ENCODE measurements at places on chromosomes 1 and 21. TPM values are rescaled to one million over a fixed set of nuclear protein-coding genes. Genes with fewer than 3 reads are reported as not detected.

DNA sequence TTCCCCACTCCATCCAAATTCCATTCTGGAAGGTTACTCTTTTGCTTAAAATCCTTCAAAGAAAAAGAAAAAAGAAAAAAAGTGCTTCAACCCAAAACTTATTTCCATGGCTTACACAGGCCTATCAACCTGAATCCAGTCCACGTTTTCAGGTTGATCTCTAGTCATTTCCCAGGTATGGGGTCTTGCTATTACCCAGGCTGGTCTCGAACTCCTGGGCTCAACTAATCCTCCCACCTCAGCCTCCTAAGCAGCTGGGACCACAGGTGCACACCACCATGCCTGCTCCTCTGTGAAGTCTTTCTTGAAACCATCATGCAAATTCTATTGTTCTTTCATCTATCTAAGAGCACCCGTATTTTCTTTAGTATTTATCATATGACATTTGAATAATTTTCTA, 7.6 kb downstream of the RNF19B start:
- DNase-seq, result no peak

- DNase-seq, result no peak
These were observed 3.9 kb upstream of the FAM78B start for GRCh38 chr1:166170726-166171125.

DNA sequence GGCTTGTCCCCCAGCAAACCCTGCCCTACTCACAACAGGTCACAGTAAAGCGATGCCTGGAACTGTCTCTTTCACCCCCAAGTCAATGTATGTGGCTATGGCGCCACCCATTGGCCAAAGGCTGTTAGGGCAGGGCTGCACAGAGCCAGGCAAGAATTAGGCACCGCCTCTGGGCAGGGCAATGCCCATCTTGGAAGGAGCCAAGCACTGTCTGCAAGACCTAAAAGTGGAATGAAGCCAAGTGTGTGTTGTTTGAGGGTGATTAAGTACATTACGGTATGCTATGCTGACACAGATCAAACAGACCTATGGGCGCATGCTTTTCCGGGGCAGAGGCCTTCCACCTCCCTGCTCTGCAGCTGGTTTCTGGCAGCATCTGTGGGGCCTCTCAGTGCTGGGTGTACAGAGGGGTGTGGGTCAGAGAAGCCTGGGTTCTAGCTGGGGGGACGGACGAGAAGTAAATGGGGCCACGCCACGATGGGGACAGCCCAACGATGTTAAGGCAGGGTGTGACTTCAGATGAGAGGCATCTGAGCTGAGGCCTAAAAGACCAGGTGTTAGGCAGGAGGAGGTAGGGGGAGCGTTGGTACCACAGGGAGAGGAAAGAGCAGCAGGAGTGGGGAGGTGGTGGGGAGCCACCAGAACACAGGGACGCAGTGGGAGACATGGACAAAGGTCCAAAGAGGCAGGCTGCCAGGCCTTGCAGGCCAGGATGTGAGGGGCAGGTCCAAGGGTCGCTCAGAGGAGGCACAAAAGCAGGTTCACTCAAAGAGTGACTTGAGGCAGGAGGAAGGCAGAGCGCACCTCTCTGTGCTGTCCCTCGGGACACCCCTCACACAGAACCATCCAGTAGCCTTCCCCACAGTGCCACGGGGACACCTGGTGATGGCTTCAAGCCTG, 49.8 kb downstream of the ACOT7 start:
- peak; percentile 76 for DNase-seq

- no peak for DNase-seq
These were observed 176.6 kb upstream of the DAB1 start for GRCh38 chr1:57600424-57600823.

DNA sequence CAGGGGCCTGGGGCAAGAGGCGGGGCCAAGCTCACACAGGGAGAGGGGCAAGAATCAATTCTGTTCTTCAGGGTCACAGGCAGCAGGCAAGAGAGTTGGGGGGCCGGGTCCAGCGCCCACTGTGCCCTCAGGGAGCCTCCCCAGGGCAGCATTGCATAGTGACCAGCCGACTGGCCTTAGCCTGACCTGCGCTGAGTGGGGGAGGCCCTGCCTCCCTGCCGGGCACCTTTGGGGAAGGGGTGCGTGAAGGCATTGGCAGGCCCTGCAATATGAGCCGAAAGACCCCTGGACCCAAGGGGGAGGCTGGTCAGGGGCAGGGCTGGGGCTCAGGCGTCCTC, 12.2 kb downstream of the SCNN1D start:
- DNase-seq, result no peak

- no peak for DNase-seq
These were observed 24.7 kb downstream of the STX6 start for GRCh38 chr1:180997843-180998504.

DNA sequence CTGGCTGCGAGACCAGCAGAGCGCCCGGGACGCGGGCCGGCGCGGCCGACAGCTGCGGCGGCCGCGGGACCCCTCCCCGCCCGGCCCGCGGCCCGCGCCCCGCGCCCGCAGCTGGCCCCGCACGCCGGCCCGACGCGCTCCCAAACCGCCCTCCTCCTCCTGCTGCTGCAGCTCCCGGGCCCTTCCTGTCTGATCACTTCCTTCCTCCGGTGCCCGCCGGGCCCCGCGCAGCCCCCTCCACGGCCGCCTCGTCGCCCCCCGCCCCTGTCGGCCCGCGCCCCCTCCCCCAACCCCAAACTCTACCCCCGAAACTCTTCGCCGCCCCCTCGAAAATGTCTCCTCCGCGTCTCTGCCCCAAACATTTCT, 594 bp downstream of the LUZP1 start:
- DNase-seq, result peak; percentile 48

GRCh38 chr1:204834752-204835151, 35.9 kb upstream of the NFASC start:
- no peak for DNase-seq

GRCh38 chr1:38941527-38942019, at the start of gene RHBDL2:
RHBDL2 (minus strand) TSS chr1:38941830; CDS start chr1:38919212, 22,618 bp downstream.
- no peak for DNase-seq

GRCh38 chr21:14071902-14072734, 138.6 kb downstream of the LIPI start:
- no peak for DNase-seq

- no peak for DNase-seq
These were observed 6.4 kb downstream of the TTC22 start for GRCh38 chr1:54794451-54795355.

- peak; percentile 68 for DNase-seq
These were observed 8.0 kb upstream of the COL6A1 start for GRCh38 chr21:45973475-45974072.

DNA sequence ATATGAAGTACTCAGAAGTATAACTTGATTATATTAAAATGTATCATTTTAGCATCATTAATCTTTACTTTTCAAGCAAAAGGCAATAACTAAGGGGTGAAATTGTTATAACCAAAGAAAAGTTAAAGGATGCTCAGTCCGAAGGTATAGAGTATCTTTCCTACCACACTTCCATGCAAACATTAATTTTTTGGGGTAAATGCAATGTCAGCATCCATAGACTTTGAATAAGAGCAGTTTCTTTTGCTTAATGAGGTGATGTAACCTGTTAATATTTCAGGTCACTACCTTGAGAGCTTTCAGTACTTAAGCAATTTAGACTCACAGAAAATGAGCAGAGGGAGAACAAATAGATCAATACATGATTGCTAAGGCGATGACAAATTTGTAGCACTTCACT, 1093.5 kb downstream of the PLA2G4A start:
- no peak for DNase-seq

- DNase-seq, result no peak
These were observed 262.9 kb downstream of the PLA2G4A start for GRCh38 chr1:187091666-187092065.

DNA sequence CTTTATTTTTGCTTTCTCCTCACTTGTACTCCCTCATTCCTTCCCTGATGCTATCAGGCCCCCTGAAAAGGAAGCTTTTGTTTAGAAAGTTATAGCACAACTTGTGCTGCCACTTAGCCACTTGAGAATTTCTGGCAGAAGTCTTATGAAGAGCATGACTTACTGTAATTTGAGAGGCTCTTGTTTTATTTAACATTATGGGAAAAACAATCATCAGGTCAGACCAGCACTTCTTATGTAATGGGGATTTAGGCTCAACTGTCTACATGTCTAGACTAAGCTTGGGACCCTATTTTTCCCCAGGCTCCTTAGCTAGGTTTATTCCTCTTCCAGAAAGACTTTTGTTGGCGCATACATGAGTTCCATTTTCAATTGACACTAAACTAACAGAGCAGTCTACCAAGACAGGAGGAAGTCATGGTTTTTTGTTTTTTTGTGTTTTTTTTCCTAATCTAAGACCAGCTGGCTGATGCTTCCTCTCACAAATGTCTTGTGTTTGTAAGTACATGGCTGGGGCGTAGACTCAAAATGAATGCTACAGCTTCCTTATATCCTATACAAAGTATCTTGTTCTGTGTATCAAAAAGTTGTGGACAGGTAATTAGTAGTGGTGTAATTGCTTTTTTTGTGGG, 31.5 kb downstream of the TNFSF4 start:
- DNase-seq, result no peak

DNA sequence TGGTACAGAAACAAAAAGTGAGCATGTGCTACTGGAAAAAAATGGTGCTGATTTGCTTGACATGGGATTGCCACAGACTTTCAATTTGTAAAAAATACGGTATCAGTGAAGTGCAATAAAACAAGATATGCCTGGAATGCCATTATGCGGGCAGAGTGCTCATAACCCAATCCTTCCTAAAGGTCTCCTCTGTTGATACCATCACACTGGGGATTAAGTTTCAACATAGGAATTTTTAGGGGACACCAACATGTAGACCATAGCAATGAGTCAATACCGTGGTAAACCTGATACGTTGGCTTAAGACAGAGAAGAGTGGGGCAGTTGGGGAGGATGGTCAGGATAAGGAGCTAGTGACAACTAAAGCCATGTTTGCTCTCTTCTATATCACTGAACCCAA, 20.5 kb downstream of the MX1 start:
- DNase-seq, result no peak

DNA sequence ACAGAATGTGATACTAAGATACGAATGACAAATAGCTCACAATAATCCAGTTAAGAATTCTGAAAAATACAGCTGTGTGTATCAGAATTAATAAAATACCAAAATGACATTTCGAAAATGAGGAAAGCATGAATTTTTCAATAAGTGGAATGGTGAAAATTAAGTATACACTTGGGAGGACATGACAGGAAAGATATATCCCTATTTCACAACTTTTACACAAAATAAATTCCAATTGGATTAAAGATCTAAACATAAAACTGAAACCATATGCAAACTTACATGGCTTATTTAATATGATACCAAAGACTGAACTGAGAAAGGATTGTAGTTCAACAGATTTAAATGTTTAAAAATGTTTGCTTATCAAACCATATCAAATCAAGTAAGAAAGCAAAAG, 510.4 kb upstream of the ADAMTS5 start:
- DNase-seq, result no peak

- DNase-seq, result no peak
These were observed 276.7 kb downstream of the PTPRC start for GRCh38 chr1:198915327-198916231.

DNA sequence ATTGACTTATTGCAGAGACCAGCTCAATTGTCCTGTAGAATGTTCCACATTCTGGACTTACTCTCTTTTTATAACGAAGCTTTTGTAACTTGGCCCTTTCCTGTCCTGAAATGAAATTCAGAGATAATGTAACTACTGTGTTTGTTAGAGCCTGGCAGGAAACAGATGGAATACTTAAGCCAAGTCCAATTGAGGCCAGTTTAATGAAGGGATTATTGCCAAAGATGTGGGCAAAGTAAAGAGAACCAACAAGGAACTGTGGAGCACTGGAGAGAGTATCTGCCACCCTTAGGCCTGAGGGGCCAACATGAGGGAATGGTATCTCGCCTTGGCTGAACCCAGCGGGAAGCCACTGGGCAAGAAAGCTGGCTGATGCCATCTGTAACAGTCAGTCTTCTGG, 32.9 kb downstream of the MFSD2A start:
- DNase-seq, result no peak

DNA sequence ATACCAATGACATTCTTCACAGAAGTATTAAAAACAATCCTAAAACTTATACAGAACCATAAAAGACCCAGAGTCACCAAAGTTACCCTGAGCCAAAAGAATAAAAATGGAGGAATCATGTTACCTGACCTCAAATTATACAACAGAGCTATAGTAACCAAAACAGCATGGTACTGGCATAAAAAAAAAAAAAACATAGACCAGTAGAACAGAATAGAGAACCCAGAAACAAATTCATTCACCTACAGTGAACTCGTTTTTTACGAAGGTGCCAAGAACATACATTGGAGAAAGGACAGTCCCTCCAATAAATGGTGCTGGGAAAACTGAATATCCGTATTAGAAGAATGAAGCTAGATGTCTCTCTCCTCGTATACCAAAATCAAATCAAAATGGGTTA, 2.6 kb upstream of the GNG5 start:
- no peak for DNase-seq

GRCh38 chr1:156697481-156697880, 7.9 kb downstream of the CRABP2 start:
- DNase-seq, result no peak

FHL3 gene
- total RNA-seq, result 9.9 TPM

CASQ1 gene
- not detected for total RNA-seq

SUSD4 gene
- 2.9 TPM for total RNA-seq

HCN3 gene
- total RNA-seq, result 3.4 TPM

RAB29 gene
- total RNA-seq, result 54.6 TPM

BSND gene
- 0.05 TPM for total RNA-seq

RORC gene
- 7.3 TPM for total RNA-seq

S100PBP gene
- total RNA-seq, result 58.0 TPM

KCNJ9 gene
- not detected for total RNA-seq

LCE3E gene
- not detected for total RNA-seq

RBP7 gene
- not detected for total RNA-seq

Measured in activated CD4-positive, alpha-beta T cell treated with anti-CD3 and anti-CD28 coated beads, Interleukin-2, amount 10 ng/mL, durations not matched to agents 7 days and 5 days (primary cell).